ENCODE measurements at places on chromosomes 3 and 15.

DNA sequence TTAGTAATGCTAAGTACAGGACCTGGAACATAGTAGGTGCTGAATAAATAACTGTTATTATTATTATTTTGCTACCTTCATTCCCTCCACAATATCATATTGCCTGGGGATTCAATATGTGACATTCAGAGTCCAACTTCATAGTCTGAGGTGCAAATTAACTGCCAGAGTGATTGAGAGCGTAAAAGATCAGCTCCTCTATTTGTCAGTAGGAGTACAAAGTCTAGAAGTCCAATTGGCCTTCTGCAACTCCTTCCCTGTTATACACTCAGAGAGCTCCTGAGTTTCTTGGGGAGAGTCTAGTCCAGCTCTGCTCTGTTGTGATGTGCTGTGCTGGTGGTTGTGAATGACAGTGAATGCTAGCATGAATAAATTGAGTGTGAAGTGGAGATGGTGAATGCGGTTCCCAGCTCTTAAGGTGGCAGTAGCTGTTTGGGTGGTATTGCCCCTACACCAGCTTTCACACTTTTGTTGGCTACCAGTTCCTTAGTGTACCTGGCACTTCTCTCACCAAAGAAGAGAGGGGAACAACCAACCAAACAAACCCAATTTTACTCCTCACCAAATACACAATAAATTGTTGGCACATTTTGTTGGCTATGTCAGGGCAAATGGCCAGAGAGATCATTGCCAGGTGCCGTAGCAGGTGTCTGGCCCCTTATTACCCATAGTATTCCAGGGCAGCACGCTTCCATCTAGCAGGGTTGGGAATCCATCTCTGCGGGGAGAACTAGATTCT lies 270.1 kb upstream of the TBL1XR1 start:
- no peak for DNase-seq

DNA sequence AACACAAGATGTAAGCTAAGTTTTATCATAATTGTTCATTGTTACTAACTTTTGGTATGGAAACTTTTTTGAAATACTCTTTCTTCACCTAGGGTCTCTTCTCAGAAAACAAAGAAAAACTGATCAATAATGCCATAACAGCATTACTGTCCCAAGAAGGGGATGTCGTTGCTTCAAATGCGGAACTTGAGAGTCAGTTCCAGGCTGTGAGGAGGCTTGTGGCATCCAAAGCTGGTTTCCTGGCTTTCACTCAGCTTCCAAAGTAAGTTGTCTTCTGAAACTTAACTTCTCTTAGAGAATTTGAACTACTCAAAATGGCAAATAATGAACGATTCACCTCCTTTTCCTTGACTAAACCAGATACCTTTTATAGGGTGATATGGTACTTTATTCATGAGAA lies 39.3 kb downstream of the DNAJC13 start:
- DNase-seq, result no peak

GRCh38 chr3:172192830-172193415 lies 153.5 kb downstream of the FNDC3B start:
- DNase-seq, result no peak

- no peak for DNase-seq
Observed at GRCh38 chr3:186964071-186964470, 33.7 kb downstream of the ST6GAL1 start.

DNA sequence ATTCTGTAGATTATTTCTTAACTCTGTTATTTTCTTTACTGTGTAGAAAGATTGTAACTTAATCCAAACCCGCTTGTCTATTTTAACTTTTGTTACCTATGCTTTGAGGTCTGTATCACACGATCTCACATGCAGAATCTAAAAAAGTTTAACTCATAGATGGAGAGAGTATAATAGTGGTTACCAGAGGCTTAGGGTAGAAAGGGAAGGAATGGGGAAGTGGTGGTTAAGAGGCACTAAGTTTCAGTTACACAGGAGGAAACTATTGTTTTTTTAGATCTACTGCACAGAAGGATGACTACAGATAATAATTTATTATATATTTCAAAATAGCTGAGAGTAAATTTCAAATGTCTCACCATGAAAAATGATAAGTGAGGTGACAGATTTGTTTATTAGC lies 515.2 kb downstream of the RSL24D1 start:
- no peak for DNase-seq

DNA sequence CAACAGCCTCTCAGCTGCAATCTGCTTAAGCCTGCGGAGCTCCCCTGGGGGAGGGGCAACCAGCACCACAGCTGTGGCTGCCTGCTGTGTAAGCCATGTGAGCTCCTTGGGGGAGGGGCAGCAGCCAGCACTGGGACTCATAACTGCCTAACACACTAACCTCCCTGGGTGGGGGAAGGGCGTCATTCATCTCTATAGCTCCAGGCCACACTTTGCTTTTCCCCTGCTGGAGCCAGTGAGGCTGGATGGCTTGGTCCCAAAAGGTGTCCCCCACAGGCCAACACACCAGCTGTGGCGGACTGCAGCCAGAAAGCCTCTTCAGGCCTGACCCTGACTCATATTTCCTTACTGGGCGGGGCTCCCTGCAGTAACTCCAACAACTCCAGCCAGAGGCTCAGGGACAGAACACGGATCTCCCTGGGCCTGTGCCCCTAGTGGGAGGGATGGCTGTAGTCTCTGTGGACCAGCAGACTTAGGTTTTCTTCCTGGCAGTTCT lies 129.8 kb downstream of the PPM1L start:
- no peak for DNase-seq

DNA sequence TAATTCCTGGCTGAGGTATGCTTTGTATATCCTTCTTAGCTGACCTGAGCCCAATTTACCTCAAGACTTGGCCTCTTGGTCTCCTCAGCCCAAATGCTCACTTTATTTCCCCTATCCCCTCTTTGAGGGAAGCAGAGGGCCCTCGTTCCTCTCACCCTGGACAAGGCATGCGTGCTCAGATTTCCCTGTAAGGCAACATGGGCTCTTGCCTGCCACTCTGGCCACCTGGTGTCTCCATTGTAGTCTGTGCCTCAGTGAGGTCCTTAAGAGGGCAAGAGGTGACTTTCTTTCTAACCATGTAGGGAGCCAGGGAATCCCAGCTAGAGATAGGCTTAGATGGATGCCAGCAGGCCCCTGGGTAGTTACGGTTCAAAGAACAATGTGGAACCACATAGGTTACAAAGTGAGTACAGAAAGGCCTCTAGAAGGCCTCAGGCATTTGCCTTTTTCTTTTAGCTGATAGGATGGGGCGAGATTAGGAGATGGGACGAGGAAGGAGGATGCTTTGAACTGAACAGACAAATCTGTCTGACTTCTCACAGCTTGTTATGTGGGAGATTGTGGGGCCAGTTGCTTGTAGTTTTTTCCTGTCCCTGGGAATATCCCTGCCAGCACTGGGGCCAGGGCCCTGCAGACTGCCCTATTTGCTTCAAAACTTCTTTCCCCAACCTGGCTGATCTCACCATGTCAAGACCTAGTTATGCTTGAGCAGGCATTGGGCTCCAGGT lies 1.1 kb upstream of the INTS14 start:
- no peak for DNase-seq

DNA sequence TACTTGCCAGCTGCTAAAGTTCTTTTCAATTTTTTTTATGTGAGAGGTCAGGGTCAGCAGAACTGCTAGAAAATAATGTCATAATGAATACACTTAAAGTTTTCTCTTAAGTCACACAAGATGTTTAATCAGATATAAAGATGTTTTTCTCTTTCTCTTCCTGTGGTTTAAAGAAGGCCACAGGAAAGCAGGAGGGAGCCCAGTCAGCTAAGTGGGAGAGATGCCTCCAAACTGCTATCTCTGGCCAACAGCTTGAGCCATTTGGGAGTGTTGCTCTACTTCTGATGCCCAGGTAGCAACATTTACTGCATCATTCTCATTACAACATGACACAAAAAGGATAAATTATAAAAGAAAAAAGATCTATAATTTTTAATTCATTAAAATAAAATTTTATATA lies 45.7 kb upstream of the NLGN1 start:
- DNase-seq, result no peak

DNA sequence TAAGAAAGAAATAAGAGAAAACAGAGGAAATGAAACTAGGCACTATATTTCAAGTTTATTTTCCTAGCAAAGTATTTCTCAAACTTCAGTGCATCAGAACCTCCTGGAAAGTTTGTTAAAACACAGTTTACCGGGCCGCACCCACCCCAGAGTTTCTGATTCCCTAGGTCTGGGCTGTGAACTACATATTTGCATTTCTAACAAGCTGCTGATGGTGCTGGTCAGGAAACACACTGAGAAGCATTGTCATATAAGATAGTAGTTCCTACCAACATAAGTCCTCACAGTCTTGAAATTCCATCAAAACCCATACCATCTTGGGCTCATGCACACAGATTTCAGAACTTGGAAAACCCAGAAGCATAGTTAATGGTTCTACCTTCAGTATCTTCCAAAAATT lies 8.3 kb downstream of the SLC9A9 start:
- no peak for DNase-seq

GRCh38 chr3:94869059-94869547 lies 806.2 kb downstream of the NSUN3 start:
- DNase-seq, result no peak

GRCh38 chr3:78812166-78812565 lies 955.6 kb downstream of the ROBO1 start:
- DNase-seq, result no peak

- no peak for DNase-seq
Observed at GRCh38 chr15:55907797-55908196, 85.6 kb downstream of the NEDD4 start.

GRCh38 chr3:138889792-138890191 lies 55.1 kb upstream of the PIK3CB start:
- no peak for DNase-seq

- DNase-seq, result no peak
Observed at GRCh38 chr3:87025661-87026645, 35.0 kb upstream of the VGLL3 start.

- no peak for DNase-seq
Observed at GRCh38 chr3:55658690-55659562, 171.8 kb upstream of the WNT5A start.

DNA sequence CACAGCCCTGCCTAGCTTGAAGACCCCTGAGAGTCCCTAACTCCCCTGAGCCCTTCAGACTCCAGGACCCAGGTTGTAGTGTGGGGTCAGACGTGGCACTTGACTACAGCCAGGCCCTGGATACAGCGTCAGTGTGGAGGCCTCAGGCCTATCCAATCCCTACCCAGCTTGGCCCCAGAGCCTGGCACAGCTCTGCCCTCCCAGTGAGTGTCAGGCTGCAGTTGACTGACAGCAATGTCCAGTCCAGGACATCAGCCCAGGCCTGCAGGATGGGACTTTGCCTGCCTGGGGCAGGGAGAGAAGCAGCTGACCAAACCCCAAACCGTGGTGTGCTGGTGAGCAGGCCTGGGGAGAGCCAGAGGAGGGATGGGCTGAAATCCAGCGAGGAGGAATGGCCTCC lies 27.3 kb downstream of the KLF13 start:
- DNase-seq, result no peak

GRCh38 chr3:42247576-42248027 lies 18.4 kb downstream of the CCK start:
- peak; percentile 46 for DNase-seq

GRCh38 chr3:49626101-49626581 lies 48.0 kb upstream of the APEH start:
- no peak for DNase-seq

GRCh38 chr15:68333775-68334470 lies 56.4 kb downstream of the FEM1B start:
- no peak for DNase-seq

- DNase-seq, result no peak
Observed at GRCh38 chr3:108524537-108524936, 14.1 kb upstream of the MYH15 start.

DNA sequence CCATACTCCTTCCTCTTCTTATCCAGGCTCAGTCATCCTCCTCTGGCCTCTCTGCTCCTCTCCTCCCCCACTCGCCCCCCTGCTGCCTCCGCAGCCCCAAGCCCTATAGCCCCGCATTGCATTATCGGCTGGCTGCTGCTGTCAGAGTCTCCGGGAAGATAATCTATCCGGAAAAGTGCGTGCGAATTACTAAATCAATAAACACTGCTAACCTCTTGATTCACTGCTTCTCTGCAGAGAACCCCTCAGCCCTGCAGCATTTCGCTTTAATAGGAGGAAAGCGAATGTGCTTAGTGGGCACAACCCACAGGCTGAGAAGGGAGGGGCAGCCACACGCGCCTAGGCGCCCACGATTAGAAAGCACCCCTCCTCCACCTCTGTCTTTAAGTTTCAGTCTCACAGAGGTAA lies 167.6 kb downstream of the ABHD5 start:
- no peak for DNase-seq

DNA sequence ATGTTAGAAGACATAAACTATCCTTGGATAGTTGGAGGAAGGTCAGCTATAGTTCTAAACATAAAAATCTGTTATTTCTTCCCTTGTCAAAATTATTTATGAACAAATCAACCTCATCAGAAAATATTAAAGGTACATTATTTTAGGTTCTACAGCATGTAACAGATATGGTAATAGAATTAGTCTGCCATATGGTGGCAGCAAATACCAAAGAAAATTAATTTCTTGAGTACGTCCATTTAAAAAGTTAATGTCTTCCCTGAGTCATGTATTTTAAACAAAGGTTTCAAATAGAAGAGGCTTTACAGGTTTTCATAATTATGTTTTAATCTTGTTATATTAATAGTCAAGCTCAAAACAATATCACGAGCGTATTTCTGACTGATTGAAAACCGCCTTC lies 17.9 kb upstream of the ANKRD28 start:
- DNase-seq, result no peak

- no peak for DNase-seq
Observed at GRCh38 chr15:41689834-41690233, 29.6 kb downstream of the MGA start.

GRCh38 chr3:61980041-61980440 lies 393.3 kb downstream of the FEZF2 start:
- no peak for DNase-seq

DNA sequence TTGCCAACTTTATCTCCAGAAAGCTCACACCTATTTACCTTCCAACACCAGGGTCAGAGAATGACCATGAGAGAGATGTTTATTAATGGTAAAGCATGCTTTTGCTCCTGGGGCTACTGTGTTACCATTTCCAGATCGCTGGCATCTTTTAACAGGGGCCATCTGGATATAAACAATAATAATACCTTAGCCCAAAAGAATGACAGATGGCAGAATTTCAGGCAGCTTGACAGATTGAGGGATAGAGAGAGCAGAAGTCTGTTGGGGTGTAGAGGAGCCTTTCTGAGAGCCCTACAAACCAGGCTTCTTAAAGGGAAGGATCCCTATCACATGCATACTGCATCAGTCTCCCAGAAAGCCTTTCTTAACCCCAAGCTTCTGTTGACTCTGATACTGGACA lies 17.7 kb downstream of the RBP1 start:
- no peak for DNase-seq

DNA sequence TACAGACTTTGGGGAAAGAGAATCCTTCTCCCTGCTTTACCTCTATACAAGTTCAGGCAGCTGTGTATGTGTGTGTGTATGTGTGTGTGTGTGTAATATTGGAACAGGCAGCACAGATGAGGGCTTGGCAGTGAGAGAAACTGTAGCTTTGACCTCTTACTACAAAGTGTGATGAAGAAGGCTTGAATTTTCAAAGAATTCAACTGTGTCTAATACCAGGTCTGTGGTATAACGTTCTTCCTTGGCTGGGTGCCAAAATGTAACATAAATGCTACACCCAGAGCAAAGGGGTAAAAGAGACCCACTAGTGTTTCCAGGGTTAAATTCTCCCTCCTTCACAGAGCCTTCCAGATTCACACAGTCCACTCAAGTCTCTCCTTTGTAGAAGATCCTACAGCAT lies 51.1 kb downstream of the CHST2 start:
- DNase-seq, result no peak

All from stimulated activated CD4-positive, alpha-beta T cell treated with anti-CD3 and anti-CD28 coated beads, Interleukin-12 subunit alpha, Interleukin-12 subunit beta, amount 100 ng/mL, for 4 hours (primary cell).